ENCODE measurements at places on chromosomes 4 and X.

DNA sequence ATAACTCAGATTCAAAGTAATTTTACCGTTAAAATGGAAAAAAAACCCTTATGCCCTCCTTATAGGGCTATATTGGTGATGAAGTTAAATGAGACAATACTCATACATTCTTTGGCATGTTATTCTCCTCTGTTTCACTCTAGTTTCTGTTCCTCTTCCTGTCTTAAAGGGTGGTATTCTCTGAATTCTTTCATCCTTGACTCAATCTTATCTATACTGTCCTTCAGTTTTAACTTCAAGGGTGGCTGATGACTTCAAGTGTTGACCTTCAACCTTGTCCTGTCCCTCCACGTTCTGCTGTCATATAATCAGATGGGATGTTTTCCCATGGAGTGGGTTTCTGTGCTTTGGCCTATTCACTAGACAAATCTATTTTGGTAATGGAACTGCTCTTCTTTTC, 44.0 kb downstream of the ZNF518B start:
- no peak for DNase-seq

DNA sequence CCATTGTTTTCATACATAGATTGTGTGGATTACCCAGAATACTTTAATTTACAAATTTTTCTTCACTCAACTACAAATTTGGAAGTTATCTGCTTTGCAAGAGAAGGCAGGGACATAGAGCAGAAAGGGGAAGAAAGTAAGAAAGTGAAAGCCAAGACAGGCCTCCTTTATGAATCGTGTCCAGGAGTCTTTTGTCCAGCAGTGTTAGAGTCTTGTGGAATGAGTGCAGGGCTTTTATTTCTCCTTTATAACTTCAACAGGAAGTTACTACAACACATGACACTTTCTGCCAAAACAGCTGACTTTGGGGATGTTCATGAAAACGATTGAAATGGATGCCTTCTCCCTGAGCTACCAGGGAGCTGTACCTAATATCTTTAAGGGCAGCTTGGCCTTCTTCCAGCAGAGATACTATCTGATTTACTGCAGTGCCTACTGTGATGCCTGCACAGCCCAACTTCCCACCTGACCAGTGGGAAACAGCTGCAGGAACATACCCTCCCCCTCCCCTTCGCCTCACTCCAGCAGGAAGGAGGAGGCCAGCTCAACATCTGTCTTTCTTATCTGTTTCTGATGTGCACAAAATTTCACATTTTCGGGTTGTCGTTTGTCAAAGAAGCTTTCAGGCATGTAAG, 557.7 kb upstream of the SLIT2 start:
- DNase-seq: no peak

DNA sequence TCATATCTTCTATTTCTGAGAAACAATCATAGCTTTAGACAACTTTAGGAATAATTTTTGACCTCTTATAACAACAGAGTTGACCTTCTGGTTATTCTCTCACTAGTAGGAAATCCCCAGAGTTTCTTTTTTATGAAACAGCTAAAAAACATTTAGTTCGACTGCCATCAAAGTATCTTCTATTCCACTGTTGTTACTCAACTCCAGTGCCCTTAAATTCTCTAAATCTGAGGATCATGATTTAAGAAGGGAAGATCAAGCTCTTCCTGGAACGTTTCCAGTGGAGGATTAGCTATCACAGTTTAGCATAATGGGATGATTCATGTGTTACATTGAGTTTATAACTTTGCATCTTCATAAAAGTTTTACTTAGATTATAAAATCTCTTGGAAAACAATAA, 134.9 kb upstream of the VEGFC start:
- no peak for DNase-seq

GRCh38 chrX:107574054-107574683, 54.1 kb upstream of the PRPS1 start:
- DNase-seq: no peak

- DNase-seq: no peak
These were observed 73.7 kb downstream of the LEF1 start for GRCh38 chr4:108094923-108095482.
